ENCODE measurements at places on chromosomes 16 and 17.

DNA sequence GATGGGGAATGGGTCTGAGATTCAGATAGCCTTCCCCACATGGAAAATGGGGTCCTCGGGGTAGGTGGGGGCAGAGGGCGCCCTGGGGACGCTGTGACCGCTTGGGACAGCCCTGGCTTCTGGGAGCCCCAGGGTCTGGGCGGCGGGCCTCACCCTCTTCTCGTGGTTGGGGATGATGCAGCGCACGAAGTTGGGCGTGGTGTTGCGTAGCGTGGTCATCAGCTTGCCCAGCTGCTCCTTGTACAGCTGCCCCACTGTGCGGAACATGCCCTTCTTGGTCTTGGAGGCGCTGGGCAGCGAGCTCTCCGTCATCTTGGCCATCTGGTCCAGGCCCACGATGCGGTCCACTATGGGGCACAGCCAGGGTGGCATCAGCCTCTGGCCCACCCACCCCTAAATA is 99.9 kb downstream of the NDE1 start:
- DNase-seq, result no peak

DNA sequence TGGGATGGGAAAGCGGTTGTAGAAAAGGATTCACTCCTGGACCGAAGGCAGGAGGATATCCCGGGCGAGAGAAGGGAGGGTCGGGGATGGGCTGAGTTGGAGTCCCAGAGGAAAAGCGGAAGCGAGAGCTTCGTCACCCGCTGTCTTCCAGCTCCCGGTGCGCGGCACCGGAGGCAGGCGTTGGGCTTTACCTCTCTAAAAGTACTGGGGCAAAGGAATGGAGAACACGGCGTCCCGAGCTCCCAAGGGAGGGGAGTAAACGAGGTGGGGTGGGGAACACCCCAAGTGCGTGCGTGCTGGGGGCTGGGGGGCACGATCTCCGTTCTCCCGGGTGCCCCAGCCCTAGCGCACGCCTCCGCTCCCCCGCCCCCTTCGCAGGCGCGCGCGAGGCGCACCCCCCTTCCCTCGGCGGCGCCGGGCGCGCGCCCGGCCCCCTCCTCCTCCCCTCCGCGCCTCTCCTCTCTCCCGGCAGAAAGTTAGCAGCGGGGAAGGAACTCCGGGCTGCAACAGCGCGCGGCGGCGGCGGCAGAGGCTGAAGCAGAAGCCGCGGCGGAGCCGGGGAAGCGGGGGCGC is at the start of gene HS3ST4:
Gene HS3ST4 (plus strand): TSS at position 441 of the 573 bp plus-strand sequence.
- no peak for DNase-seq

DNA sequence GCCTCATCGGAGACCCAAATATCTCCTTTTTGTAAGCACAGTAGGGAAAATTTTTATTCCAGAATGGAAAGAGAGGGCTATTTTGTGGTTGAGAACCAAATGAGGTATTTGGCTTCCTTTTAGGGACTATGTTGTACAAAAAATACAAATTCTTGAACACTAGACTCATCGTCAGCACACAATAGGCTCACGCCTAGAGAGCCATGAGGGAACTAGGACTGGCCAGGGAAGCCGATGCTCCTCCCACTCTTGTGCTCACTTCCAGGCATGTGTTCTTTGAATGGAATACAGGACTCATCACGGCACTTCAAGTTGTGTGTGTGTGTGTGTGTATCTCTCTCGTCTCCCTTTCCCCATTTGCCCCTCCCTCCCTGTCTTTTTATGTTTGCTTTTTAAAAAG is 17.8 kb upstream of the BLMH start:
- DNase-seq, result no peak

DNA sequence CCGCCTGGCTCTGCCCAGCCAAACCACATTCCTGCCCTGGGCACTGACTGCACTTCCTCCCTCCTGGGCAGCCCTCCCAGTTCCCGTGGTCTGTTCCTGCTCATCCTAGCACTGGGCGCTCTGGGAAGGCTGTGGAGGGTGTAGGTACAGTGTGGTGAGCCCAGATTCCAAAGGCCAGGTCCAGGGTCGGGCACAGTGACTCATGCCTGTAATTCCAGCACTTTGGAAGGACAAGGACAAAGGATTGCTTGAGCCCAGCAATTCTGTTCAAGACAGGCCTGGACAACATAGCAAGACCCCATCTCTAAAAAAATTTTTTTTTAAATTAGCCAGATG is 30.6 kb downstream of the C16orf74 start:
- DNase-seq, result no peak

GRCh38 chr17:58401287-58401686 is 16.0 kb downstream of the RNF43 start:
- DNase-seq, result no peak

DNA sequence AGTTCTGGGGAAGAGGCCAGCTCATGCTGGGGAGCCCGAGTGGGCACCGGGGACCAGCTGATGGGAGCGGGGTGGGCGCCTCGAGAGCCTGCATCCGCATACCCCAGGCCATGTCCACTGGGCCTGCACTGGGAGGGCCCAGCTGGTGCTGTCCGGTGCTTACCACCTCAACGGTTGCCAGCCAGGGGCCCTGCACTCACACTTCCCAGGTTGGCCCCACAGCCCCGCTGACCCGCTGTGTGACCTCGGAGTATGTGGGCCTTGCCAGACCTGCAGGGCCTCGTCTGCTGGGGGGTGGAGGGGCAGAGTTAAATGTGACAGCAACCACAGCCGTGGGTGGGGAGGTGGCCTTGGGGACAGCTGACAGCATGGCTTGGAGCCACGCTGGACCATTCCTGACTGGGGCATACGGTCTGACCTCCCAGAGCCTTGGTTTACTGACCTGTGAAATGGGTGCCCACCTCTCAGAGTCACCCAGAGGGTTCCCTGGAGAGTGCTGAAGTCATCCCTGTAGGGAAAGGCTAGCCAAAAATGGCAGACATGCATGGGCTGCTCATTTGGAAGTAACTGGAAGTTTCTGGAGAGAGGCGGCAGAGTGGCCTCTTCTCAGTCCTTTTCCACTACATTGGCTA is 5.4 kb upstream of the GAA start:
- DNase-seq, result no peak

DNA sequence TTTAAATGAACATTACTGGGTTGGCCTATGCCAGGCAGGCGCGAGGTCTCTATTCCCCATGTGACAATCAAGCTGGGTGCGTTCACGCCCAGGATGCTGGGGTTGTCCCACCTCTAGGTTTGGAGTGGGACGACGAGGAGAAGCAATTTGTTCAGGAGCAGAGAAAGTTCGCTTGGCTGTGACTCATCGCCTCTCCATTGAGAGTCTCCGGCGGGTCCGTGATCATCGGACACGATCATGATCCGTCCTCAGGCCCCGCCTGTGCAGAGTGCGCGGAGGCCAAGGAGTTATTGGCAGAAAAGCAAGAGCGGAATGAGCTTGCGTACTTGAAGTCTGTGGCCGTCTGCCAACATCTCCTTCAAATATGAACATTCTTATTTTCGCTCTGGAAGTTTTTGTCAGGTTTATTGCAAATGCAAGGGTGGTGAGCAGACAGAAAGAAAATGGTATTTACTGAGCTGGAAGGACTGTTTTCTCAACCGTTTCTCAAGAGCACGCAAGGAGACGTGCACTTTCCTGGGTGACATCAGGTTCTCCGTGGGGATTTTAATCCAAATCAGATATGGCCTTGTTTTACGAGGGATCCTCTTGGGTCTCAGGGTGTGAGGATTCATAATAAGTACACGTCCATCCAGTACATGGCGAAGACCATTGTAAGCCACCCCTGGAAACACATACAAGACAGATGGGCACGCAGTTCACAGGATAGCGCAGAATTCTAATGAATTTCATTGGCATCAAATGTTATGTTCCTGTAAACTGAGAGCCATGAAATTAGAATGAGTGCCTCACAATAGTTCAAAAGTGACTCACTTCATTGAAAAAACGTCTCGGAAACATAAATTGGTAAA is 70.1 kb upstream of the CREBBP start:
- no peak for DNase-seq

DNA sequence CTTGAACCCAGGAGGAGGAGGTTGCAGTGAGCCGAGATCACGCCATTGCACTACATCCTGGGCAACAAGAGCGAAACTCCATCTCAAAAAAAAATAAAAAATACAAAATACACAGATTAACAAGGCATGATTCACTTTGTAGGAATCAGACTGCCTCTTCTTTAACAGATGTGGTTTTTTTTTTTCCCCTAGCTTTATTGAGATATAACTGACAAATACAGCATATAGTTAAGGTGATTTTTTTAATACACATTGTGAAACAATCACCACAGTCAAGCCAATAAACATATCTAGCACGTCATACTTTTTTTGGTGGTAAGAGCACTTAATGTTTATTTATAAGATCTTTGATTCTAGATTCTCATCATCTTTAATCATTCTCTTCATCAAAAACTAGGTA is 87.8 kb downstream of the SPAG9 start:
- DNase-seq, result no peak

DNA sequence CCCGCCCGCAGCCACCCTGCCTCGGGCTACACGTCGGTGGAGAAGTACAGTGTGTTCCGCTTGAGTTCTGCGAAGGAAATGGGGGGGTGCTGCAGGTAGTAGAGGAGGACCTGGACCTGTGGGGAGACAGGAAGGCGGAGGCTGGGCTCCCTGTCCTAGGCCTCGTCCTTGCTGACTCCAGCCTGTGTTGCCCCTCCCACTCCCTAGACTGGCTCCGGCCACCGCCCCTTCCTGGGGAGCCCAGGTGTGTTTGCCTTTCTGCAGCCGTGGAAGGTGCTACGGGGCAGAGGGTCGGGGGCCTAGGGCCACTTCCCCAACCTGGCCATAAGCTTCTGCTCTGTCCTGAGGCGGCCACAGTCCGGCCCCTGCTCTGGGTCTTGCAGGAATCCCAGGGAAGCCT is 9.1 kb downstream of the TIMM22 start:
- DNase-seq, result no peak

DNA sequence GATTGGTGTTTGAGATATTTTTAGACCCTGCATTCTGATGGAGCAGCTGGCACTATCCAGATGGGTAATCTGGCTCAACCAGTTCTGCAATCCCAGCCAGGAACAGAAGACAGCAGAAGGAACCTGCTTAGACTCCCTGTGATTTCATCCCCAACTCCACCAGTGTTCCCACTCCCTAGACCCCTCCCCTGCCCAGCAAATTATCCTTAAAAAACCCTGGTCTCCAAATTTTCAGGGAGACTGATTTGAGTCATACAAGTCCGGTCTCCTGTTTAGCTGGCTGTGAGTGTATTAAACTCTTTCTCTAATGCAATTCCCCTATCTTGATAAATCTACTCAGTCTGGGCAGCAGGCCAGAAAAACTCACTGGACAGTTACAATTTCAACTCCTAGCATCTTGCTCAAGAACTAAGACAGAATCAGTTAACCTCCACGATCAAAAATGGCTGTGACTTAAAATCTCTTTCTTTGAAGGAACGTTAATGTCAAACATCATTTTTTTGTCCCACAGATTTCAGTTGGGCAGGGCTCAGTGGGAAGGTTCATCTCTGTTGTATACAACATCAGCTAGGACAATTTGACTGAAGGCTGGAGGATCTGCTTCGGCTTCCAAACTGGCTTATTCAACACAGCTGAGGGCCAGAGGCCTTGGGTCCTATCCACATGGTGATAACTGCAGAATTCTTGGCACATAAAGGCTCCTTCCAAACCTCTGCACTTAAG is 4.9 kb upstream of the RBL2 start:
- no peak for DNase-seq

GRCh38 chr16:27301236-27301861 is 12.4 kb upstream of the IL4R start:
- no peak for DNase-seq

GRCh38 chr16:58022601-58023371 is 2.8 kb upstream of the MMP15 start:
- no peak for DNase-seq

GRCh38 chr17:17739388-17740066 is 58.3 kb downstream of the RAI1 start:
- no peak for DNase-seq

DNA sequence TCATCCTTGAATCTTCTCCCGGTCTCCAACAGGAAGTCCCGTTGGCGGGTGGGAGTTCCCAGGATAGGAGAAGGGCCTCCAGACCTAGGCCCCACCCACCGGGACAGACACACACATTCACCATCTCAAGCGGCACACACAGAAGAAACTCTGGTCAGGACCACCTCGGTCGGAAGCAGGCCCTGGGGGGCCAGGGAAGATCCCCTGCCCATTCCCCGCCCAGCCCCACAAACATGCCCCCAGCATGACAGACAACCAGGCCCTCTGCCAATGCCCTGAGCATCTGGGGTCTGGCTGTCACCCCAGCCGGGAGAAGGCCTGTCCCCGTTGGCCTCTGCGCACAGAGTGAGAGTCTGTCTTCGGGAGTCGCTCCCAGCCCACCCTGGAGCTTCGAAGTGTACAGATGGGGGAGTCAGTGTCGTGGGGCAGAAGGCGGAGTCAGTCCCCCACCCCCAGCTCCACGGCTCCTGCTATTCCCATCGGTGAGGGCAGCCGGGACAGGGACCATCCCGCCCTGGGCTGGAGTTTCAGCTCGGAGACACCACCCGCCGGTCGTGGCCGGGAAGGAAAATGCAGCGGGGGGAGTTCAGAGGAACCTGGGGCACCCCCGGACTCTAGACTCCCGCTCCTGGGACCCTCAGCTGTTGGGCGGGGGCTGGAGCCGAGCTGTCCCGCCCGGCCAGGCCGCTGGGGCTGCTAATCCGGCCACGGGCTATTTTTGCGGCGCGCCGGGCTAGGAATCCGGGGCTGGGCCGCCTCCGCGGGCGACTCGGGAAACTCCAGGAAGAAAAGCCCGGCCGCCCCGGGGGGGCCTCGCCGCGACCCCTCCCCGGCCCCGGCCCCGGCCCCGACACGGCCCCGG is 660 bp downstream of the RHBDF1 start:
- no peak for DNase-seq

DNA sequence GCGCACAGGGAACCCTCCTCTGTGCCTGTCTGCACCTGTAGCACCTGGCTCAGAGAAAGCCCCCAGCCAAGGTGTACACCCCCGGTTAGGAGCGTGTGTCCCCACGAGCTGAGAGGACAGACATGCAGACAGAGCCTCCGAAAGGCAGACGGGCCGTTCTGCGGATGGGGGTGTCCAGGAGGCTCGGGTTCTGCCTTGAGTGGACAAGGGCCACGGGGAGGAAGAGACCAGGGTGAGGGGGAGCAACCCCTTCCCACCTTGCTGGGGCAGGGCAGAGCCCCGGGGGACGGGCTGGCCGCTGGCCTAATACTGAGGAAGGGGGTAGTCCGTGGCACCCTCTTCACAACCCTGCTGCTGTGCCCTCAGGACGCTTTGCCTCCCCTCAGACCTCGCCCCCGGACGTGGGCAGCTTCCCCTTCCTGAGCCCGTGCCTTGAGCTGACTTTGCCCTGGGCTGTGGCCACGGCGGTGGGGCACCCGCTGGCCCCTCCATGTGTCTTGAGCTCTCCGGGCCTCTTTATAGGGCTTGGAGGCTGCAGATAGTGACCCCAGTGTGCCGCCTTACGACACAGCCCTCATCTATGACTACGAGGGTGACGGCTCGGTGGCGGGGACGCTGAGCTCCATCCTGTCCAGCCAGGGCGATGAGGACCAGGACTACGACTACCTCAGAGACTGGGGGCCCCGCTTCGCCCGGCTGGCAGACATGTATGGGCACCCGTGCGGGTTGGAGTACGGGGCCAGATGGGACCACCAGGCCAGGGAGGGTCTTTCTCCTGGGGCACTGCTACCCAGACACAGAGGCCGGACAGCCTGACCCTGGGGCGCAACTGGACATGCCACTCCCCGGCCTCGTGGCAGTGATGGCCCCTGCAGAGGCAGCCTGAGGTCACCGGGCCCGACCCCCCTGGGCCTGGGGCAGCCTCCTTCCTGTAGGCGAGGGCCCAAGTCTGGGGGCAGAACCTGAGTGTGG is 5.7 kb downstream of the SLC22A31 start:
- no peak for DNase-seq

Data from activated gamma-delta T cell treated with anti-CD3 and anti-CD28 coated beads, Interleukin-2, amount 50 U/mL, for 16 hours (primary cell).